Skin of body (tissue), 3 donors: ENCODE measurements at places on chromosomes 4 and X. TPM values are rescaled to one million over a fixed set of nuclear protein-coding genes. Genes with fewer than 3 reads are reported as not detected.

Gene GABRB1
- total RNA-seq, result 0.69 TPM

Gene PAGE2
- total RNA-seq, result not detected

Gene C4orf51
- total RNA-seq, result not detected

Gene CFI
- 10.1 TPM for total RNA-seq

Gene MAPK10
- total RNA-seq, result 18.3 TPM

Gene TMPRSS11A
- total RNA-seq, result 0.10 TPM

Gene MAOB
- total RNA-seq, result 2.5 TPM

Gene UBE2D3
- 227 TPM for total RNA-seq

Gene CT45A2
- not detected for total RNA-seq

Gene DCHS2
- total RNA-seq, result 17.7 TPM

- DNase-seq, result no peak
These were observed 8.8 kb upstream of the PIGA start for GRCh38 chrX:15344106-15344505.

GRCh38 chrX:120485315-120485637 is 16.2 kb upstream of the LAMP2 start:
- no peak for DNase-seq

DNA sequence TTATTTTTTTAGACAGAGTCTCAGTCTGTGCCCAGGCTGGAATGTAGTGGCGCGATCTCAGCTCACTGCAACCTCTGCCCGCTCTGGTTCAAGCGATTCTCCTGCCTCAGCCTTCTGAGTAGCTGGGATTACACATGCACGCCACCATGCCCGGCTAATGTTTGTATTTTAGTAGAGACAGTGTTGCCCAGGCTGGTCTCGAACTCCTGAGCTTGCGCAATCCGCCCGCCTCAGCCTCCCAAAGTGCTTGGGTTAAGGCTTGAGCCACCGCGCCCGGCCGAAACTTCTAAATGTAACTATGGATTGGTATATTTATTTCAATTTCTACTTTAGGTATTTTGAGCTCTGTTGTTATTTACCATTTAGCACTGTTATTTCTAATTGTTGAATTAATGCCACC is 79.4 kb downstream of the FAM193A start:
- no peak for DNase-seq

GRCh38 chr4:106048250-106048971 is 153.1 kb downstream of the NPNT start:
- no peak for DNase-seq

GRCh38 chr4:139955600-139955999 is 198.4 kb downstream of the MAML3 start:
- no peak for DNase-seq

GRCh38 chr4:176413171-176413570 is 93.4 kb downstream of the SPCS3 start:
- DNase-seq, result no peak

DNA sequence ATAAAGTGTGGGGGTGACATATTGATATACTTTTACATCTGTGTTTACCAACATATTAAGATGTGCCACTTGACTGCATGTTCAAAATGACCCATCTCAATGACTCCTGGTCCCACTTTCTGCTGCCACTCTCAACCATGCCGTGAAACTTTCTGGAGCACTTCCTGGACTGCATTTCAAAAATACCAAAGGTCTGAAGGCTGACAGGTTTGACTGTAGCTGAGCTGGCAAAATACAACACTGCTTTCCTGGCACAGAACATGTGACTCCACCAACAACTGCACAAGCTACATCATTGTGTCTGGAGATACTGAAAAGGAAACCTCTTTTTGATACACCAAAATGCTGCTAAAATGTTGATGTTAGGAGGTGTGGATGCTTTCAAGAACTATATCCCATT is 184.8 kb downstream of the UNC5C start:
- DNase-seq, result no peak

- DNase-seq, result no peak
These were observed 26.5 kb downstream of the DCHS2 start for GRCh38 chr4:154465085-154465484.

GRCh38 chr4:39635023-39635422 is 3.6 kb downstream of the SMIM14 start:
- DNase-seq, result no peak

- no peak for DNase-seq
These were observed 107.9 kb upstream of the TEX13D start for GRCh38 chrX:124224528-124224927.

DNA sequence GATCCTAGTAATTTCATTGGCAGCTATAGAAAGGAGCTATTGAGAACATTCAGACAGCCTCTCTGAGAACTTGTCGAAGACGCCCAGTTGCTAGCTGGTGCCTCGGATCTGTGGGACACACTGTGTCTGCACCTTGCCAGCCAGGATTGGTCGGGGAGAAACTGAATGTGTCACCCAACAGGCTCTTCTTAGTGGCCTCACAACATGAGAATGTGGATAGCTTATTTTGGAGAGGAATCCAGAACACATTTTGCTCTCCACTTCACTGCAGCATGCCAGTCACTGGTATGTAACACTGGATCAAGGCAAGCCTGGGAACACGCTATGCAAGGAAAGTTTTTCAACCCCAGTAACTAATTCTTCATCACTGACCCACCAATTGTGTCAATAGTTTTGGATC is 89.5 kb upstream of the TRPC3 start:
- no peak for DNase-seq

GRCh38 chr4:54227256-54228055 is 1.6 kb upstream of the PDGFRA start:
- DNase-seq, result peak; percentile 93

DNA sequence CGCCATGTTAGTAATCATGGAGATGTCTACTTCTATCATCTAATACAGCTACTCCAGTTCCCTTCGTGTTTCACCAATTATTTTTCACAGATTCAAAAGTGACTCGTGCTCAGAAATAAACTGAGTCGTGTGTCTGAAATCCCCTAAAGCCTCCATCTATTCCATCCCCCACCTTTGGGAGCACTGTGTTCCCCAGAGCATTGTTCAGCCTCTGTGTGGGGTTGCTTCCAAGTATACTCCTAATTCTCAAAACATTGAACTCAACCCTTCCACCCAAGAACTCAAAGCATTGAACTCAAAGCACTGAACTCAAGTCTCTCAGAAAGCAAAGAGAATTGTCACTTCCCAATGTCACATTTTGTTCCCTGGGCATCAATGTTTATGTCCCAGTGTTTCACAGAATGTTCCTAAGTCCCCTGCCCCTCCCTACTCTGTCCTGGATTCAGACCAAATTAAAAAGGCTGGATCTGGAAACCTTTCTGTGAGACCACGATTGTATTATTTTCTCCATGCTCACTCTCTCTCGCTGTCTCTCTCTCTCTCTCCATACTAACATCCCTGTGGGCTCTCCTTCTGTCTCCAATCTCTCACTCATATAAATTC is 138.5 kb upstream of the QRFPR start:
- no peak for DNase-seq

GRCh38 chrX:150200820-150201287 is 162.3 kb upstream of the MAMLD1 start:
- DNase-seq, result no peak

- DNase-seq, result no peak
These were observed 10.6 kb downstream of the HAND2 start for GRCh38 chr4:173519111-173520101.

GRCh38 chr4:1770245-1770644 is 22.8 kb upstream of the FGFR3 start:
- no peak for DNase-seq

- DNase-seq, result no peak
These were observed 1167.8 kb upstream of the PRKX start for GRCh38 chrX:4881277-4881676.

DNA sequence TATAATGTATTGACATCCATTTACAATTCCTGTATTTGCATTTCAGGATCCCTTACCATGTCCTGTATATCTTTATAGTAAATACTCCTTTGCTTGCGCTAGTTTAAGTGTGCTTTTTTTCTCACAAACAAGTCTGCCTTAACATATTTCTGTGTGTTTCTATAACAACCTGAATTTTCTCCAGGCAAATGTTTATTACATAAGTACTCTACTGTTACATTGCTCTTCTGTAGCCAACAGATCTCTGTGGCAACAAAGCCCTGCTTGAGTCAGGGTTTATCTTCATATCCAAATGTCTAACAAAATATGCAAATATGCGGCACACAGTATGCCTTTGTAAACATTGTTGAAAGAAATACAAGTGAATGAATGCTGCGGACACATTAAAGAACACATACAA is 625.5 kb downstream of the TLL1 start:
- DNase-seq, result no peak

DNA sequence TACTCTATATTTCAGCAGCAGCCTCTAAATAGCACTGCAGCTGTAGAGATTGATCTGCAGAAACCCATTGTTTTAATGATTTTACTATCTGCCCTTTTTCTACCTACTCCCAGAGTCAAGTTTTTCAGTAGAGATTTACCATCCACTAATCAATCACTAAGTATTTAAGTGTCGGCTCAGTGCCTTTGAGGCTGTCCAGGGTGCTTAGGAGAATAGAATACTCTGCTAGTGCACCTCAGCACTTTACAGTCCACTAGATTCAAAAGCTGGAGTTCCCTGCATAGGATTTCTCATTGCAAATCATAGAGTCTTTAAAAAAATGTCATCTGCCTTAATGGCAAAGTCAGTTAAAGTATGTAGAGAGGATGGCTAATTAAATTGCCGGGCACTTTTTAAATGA is 29.6 kb upstream of the ANAPC4 start:
- DNase-seq, result no peak

DNA sequence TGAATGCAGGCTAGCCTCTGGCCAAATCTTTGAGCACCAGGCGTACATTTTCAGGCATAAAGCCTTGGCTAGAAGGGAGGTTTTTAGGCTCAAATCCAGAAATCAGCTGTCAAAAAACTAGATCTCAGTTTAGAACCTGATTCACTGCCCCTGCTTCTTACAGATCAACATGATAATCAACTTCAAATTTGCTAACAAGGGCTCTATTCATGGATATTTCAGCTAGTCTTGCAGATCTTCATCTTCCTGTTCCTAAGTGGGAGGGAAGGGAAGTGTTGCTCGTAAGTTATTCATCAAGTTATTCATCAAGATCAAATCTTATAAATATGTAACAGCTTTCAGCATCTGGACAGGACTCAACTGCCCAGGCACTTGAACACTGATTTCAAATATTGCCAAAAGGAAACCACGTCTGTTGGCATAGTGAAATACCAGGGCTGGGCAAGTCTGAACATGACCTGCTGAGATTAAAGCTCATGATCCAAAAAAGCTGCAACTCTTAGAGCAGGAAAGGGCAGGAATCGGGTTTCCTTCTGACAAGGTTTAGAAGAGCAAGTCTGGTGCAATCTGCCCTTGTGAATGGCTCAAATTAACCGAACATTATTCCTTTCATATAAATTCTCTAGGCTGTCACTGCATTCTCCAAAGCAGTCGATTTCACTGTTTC is 200.3 kb downstream of the PDGFC start:
- DNase-seq, result peak; percentile 8

GRCh38 chrX:120791013-120791643 is 84.5 kb downstream of the CT47B1 start:
- DNase-seq, result no peak

GRCh38 chr4:11894221-11894620 is 465.5 kb upstream of the HS3ST1 start:
- DNase-seq, result no peak

DNA sequence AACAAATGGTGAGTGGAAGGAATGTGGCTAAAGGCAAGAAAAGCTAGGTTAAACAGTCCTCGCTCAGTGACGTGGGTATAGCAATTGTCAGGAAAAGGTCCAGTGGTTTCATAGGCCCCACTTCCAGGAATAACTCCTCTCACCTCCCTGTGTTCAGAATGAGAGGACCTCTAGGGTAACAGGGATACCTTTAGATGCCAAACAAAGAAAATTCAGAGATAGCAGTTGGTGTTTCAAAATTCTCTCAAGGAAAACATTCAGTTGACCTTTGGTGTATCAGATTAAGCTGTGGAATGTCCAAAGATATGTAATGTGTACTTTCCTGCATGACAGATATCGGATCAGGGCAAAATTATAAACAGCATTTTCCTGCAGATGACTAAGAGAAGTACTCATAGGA is 155.9 kb downstream of the ARHGAP6 start:
- no peak for DNase-seq

- DNase-seq, result no peak
These were observed 51.1 kb downstream of the RPS6KA3 start for GRCh38 chrX:20215565-20215964.

DNA sequence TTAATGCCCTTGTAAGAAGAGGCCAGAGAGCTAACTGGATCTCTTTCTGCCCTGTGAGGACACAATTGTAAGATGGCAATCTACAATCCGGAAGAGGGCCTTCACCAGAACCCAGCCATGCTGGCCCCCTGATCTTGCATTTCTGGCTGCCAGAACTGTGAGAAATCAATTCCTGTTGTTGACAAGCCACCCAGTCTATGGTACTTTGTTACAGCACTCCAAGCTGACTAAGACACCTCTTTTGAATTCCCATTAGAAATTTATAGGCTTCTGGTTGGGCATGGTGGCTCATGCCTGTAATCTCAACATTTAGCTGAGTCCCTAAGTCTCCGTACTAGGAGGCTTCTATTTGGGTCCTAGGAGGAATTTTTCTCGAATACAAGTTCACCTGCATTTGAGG is 48.8 kb upstream of the RELL1 start:
- no peak for DNase-seq

DNA sequence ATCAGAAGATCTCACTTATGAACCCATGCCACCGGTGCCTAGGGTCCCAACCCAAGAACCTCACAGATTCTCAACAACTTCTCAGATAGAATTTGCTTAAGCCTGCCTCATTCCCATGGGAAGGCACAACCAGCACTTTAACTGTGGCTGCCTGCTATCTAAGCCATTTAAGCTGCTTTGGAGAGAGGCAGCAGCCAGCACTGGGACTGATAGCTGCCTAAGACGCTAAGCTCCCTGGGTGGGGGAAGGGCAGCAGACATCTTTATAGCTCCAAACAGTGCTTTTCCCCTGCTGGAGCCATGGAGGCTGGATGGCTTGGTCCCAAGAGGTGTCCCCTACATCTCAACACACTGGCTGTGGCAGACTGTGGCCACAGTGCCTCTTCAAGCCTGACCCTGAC is 1268.6 kb downstream of the FAM133A start:
- no peak for DNase-seq

DNA sequence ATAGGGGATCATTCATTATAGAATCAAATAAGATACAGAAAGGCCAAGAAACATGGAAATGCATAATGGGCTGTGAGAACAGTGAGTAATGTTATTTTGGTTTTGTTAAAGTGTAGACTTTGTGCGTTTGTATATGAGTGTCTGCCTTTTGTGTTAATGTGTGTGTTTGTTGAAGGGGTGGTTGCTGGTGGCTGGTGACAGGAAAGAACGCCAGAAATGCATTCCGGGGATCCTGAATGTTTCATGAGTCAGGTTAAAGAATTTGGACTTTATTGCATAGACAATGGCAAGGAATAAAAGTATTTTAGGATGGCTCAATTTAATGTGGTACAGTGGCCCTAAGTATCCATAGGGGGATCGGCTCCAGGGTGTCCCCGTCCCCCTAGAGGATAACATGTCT is 1228.9 kb downstream of the PCDH7 start:
- DNase-seq, result no peak
